ENCODE measurements at places on chromosomes 2 and 18.

GRCh38 chr2:203824603-203825002 lies 43.0 kb upstream of the CTLA4 start:
- no peak for DNase-seq

DNA sequence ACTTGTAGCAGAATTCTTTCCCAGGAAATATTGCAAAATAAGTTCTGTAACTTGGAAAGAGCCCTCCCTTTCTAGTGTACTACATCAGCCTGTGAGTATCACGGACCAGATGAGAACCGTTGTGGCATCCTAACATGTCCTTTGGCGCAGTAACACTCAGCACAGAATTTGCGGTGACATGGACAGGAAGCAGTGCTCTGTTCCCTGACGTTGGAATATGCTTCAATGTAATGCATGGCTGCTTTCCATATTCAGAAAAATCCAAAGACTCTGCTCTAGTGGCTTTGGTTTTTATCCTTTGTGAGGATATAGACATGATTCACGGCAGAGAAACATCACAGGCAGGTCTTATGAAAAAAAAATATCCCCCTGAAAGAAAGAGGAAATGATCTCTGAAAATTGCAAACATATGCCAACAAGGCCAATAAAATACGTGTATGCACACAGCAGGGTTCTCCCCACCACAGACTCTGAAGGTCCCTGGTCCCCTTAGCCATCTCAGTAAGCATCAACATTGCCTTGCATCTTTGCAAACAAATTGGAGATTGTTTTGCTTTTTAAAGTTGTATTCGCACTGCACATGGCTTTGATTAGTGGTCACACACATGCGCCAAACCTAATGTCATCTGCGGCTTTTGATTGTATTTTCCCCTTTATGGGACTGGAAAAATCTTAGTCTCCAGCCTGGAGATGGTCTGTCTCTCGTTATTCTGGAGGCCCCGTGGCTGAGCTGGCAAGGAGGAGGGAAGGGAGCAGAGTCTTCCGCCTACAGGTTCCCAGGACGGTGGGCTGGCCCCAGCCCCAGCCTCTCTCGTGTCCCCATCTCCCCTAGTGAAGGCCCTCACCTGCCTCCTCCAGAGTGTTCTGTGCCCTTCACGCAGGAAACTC lies 122.9 kb downstream of the COPS8 start:
- DNase-seq: no peak

- DNase-seq: no peak
Measured at GRCh38 chr2:233839447-233839820, 14.9 kb downstream of the HJURP start.

DNA sequence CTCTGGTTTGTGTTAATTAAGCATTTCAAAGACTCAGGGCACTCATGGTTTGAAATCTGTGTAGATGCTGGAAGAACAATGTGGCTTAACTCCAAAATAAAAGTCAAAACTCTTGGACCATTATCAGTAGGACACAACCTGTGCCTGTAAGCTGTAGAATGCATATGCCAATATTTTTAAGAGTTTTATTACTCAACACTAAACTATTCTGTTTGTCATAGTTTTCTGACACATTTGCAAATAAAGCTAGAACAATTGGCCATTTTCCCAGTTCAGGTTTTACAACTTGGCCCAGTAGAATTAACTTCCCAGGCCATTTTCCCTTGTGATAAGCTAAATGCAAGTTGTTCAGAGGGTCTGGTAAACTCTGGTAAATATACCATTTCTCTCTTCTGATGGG lies 713.1 kb downstream of the CBLN2 start:
- DNase-seq: no peak

DNA sequence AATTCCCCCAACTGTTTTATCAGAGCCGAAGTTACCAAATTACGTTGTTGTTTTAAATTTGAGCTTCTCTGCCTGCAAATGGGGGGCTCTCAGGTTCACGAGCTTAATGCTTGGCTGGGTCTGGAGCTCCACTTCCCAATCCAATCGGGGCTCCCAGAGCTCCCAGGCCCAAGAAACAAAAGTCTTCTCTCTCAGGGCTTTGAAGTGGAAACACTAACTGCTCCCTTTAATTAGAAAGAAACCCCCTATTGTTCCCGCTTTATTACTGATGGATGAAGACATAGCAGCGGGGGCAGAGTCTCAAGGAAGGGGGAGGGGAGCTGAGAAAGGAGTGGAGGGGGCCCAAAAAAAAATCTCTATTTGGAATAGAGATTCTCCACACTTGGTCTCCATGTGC lies 15.6 kb upstream of the PKDCC start:
- DNase-seq: no peak

DNA sequence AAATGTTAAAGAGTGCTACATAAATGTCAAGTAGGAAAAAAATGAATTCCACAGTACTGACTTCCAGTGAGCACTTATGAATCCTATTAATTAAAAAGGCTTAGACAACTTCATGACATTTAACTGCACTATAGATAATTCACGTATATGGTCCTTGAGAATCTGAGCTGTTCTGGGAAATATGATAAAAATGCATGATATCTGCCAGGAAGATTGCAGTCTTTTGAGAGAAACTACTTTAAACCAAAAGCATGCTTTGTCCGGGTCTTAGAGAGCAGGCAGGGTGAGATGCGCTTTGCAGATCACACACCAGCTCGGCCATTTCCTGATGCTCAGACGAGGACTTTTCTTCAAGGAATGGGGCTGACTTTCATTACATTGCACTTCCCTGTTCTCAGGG lies 42.6 kb downstream of the CMPK2 start:
- no peak for DNase-seq

GRCh38 chr18:58124475-58124874 lies 80.4 kb downstream of the NEDD4L start:
- DNase-seq: no peak

GRCh38 chr18:47490882-47491281 lies 239.4 kb upstream of the SKOR2 start:
- DNase-seq: no peak

- no peak for DNase-seq
Measured at GRCh38 chr18:25053466-25053865, 298.5 kb downstream of the ZNF521 start.

DNA sequence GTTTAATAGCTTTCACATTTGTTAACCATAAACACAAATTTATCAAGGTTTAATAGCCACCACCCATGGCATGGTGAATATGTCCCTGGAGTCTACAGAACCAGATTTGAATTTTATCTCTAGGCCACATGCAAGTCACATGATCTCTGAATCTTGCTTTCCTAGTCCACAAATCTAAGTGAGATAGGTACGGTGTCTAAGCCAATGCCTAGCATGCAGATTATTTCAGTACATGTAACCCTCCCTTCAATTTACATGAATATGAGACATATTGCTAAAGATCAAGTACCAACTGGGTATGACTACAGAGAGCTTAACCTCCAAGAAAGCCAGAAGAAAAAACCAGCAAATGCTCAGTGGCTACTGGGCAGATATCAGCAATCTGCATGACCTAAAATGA lies 10.0 kb downstream of the ZNF24 start:
- DNase-seq: no peak

Data from T-helper 17 cell (primary cell).